Activated CD4-positive, alpha-beta T cell treated with anti-CD3 and anti-CD28 coated beads for 36 hours (primary cell): ENCODE measurements at places on chromosomes 16 and 17.

DNA sequence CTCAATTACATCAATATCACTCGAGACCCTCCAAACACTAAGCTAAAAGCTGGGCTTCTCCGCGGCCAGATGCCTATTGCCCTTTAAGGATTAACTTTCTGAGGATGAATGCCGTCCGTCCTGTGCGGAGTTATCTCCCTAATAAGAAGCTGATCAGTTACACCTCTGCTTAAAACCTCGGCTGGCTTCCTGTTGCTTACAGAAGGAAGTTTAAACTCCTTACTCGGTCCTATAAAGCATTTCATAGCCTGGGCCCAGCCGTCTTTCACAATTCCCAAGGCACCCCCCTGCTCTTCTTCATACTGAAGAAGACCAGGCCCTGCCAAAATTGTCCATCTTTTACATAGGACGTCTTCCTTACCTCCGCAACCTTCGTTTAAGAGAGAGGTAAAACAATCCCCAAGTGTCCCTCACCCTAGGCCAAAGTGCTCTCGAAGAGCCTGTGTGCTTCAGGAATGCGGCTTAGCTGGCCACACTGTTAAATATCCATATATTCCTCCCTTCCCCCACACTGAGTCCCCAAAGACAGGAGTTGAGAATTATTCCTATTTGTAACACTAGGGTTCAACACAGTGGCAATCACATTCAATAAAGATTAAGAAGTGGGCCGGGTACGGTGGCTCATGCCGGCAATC, 112.6 kb upstream of the IRX5 start:
- no peak for DNase-seq

GRCh38 chr17:4856937-4857314, 23.8 kb downstream of the MINK1 start:
- DNase-seq: no peak

DNA sequence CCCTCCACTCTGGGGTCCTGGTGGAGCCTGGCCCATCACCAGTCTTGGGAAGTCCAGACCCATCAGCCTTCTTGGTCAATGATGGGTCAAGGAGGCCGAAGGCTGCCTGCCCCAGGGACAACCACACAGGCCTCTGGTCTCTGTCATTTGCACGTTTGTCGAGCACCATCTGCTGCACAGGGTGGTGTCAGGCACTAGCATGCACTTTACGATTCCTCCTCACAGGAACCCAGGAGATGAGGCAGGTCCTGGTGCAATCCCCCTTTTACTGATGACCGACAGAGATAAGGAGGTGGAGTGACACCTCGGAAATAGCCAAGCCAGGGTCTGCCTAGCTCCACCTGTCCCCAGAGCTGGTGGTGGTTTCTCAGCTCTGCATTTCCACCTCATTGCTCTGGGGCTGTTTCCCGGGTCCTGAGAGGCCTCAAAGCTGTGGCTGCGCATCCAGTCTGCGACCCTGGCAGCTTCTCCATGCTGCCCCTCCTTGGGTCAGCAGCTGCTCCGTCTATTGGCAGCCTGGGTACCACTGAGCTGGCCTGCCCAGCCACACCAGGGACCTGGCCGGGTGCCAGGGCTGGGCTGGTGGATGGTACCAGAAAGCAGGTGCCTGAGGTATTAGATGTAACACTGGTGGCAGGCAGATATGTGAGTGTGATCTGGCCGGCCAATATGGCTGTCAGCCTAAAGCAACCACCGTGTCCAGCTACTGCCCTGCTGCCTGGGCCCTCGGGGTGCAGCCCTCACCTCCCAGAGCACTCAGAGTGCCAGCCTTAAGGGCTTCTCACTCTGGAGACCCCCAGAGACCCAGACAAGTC, 10.0 kb downstream of the MMP15 start:
- no peak for DNase-seq

DNA sequence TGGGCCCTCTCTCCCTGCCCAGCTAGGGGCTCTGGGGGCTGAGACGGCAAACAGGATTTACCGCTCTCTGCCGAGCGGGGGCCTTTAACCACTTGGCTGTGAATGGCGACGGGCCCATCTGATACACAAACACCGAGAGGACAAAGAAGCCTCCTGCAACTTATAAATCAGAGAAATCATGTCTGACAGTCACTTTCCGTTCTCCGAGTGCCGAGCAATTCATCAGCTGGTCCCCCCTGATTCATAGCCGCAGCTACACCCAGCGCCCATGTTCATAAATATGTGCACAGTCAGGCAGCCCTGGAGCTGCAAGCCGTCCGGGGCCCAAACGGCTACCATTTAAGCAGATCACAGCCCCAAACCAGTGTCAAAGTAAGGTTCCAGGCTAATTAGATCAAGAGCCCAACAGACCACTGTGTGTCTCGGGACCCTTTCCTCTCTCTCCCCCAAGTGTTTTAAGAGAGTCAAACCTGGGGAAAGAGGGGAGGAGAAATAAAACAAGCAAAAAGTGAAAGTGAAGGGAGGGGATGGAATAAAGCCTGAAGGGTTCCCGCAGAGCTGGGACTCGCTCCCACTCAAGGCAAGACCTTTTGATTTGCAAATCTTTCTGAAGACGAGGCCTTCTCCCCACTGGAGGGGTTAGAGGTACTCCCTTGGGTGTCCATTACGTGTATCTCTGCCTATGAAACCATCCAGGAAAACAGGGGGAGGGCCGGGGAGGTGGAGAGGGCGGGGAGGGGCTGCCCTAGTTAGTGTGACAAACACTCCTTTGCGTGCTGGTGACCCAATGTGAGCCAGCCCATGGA, 154.7 kb downstream of the C16orf78 start:
- peak; percentile 66 for DNase-seq

DNA sequence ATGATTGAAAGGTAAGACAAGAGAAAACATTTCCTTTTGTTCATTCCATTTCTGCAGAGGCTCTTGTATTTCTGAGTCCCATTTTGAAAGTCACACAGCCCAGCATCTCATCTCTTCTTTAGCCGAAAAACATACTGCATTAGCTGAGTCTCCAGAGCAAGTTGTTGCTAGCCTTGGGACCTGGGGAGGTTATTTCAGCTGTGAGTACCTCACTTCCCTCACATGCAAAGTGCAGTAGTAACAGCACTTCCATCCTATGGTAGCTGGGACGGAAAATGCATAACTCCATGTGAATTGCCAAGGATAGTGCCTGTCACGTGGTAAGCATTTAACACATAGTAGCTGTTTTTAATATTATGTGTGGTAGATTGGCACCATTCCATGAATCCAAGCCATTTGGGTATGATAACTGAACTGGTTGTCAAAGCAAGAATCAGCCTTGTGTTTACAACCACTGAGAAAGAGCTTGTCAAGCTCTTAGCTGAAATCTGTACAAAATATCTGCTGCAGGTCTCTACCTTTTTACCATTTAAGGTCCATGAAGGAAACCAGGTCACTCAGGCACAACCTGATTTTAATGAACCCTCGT, 345.7 kb downstream of the CDH13 start:
- no peak for DNase-seq

DNA sequence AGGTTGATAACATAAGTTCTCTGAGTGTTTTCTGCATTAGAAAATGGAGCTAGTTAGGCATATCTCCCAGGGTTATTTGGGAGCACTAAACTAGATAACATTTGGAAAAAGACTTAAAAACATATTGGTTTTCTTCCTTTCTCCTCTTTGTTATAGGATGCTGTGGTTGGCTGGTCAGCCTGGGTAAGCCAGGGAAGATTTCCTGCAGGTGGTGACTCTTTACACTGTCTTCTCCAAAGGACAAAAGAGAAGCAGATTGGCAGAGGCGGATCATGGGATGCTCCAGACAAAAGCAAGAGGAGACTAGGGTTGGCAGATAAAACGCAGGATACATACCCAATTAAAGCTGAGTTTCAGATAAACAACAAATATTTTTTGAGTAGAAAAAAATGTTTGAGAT, 6.2 kb upstream of the CRYBA1 start:
- DNase-seq: no peak

GRCh38 chr17:8898126-8898525, 30.7 kb upstream of the PIK3R6 start:
- no peak for DNase-seq

- DNase-seq: no peak
Measured at GRCh38 chr17:50279181-50279526, 4.9 kb downstream of the TMEM92 start.
